Vagina (tissue), 2 donors: ENCODE measurements at places on chromosomes 6 and 20. TPM values are rescaled to one million over a fixed set of nuclear protein-coding genes. Genes with fewer than 3 reads are reported as not detected.

Gene SLC17A5
- total RNA-seq = 10.1 TPM

Gene LSM14B
- total RNA-seq = 23.6 TPM

GRCh38 chr6:149560736-149561135 is 5.4 kb upstream of the GINM1 start:
- no peak for DNase-seq
- H3K4me1 ChIP-seq = no peaks in the 10 kb centered on the region
- H3K4me3 ChIP-seq = no peak overlapping the region
- H3K27me3 ChIP-seq = no peaks in the 10 kb centered on the region
- H3K36me3 ChIP-seq = no peaks in the 10 kb centered on the region
- no peak overlapping the region for H3K27ac ChIP-seq

Gene TGM3
- 27.7 TPM for total RNA-seq

DNA sequence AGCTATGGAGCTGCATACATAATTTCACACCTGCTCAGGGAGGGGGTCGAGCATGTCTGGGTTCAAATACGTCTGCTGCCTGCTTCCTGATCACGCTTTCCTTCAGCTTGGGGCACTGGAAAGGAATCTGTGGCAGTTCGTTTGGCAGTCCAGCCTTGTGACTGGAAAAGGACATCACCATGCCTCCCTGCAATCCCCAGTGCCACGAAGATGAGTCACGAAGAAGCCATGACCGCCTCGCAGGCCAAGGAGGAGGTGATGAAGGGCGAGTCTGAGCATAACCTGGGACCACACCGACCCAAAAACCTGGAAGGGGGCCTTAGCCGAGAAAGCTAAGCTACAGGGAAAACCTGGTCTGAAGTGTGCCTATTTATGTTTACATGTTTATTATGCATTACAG is 13.1 kb downstream of the JAG1 start:
- no peak for DNase-seq
- H3K27me3 ChIP-seq = no peaks in the 10 kb centered on the region
- peak overlapping the region; percentile 97 for H3K27ac ChIP-seq
- H3K4me1 ChIP-seq = peaks cover 99% of the 10 kb centered on the region
